ENCODE measurements at places on chromosomes 13 and 19. TPM values are rescaled to one million over a fixed set of nuclear protein-coding genes. Genes with fewer than 3 reads are reported as not detected.

Gene WTIP
- 24.0 TPM for total RNA-seq

Gene SRRM5
- total RNA-seq: 0.52 TPM

Gene CFAP97D2
- total RNA-seq: not detected

Gene NLRP7
- not detected for total RNA-seq

Gene OR7A5
- not detected for total RNA-seq

Gene GPI
- 406 TPM for total RNA-seq

- no peak for DNase-seq
Measured at GRCh38 chr19:46880431-46880830, 19.6 kb downstream of the ARHGAP35 start.

GRCh38 chr13:23500849-23501248 is 67.3 kb upstream of the SACS start:
- DNase-seq: no peak

- DNase-seq: no peak
Measured at GRCh38 chr13:71213252-71213821, 653.7 kb downstream of the DACH1 start.

DNA sequence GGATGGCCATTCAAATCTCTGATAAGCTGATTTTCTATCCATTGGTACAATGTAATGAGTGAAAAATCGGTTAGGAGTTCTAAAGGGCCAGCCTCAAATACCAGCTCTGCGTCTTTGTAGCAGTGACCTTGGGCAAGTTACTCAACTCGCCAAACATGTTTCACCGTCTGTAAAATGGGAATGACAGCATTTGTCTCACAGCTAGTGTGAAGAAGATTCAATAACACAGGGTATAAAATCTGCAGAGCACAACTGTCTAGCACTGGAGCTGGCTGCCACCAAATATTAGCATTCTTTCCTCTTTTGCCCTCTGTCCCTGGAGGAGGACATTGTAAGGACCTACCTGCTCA is 22.1 kb upstream of the SERP2 start:
- no peak for DNase-seq
